ENCODE measurements at places on chromosomes 16 and 17.

DNA sequence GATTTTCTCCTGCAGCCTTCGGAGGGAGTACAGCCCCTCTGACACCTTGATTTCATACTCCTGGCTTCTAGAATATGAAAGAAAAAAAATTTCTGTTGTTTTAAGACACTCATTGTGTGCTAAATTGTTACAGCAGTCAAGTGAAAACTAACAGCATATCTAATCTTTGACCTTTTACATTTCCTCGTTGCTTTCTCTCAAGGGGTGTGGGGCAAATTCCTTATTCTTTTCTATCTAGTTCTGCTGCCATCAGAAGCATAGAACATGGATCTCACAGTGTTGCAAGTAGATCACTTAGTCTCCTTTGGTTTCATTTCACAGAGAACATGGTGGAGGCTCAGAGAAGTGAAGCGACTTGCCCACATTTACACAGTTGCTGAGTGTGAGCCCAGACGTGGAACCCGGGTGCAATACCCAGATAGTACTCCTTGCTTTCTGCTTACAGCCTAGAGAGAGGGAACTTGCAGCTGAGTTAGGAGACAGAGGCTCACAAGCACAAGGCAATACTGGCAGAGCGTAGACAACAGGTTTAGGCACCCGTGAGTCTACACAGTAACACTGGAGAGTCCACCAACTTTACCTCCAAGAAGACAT is 28.7 kb upstream of the MMD start:
- no peak for DNase-seq

DNA sequence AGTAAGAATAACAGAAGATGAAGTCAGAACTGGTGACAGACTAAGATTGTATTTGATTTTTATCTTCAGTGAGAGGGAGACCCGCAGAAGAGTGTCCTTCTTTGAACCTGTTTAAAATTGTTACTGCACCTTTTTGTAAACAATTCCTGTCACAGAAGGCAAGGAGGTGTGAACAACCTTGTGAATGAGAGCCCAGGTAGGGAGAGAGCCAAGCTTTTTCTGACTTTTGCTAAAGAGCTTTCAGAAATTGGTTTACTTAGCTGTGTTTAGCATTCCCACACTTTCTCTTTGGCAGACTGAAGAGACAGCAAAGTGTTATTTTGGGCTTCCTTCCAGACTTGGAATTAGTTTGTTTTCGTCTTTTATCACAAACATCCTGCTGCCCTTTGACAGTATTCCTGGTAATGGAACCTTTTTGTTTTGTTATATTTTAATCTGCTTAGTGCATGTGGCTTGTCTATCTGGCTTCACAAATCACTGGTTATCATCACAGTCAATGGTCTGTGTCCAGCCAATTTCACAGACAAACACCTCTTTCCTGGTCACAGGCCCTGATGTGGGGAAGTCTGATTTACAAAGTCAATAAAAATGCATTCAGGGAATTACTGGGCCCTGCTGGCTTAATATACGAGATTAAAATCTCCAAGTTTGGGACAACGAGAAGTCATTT is 85.7 kb upstream of the HS3ST2 start:
- no peak for DNase-seq

DNA sequence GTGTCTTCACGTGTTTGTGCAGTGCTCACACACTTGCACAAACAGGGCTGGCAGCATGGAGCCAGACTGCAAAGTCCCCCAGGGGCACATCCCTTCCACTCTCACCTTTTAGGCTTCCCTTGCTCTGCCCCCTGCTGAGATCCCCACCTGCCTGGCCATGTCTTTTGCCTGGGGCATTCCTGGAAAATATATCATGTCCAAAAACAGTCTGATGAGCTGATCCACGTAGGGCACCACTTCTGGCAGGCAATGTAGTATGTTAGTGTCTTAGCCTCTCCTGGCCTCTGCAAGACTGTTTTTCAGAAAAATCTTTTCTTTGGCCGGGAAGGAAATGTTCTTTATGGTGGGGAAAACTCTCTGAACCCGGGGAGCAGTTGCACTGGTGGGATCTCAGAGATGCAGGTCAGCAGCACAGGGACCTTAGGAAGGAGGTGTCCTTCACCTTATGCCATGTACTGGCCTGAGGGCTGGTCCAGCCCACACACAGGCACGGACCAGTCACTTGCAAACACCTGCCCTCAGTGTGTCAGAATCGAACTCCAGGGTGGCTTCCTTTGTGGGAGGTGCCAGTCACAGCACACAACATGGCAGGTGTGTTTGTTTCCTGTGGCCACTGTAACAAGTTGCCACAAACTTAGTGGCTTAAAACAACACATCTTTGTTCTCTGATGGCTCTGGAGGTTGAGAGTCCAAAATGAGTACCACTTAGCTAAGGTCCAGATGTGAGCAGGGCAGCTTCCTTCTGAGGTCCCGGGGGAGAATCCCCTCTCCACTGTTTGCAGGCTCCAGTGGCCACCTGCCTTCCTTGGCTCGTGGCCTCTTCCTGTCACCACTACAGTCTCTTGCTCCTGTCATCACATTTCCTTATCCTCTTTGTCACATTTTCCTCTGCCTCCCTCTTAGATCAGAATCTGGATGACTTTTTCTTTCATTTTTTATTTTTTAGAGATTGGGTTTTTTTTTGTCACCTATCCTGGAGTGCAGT is 46.6 kb downstream of the MPRIP start:
- DNase-seq = no peak

DNA sequence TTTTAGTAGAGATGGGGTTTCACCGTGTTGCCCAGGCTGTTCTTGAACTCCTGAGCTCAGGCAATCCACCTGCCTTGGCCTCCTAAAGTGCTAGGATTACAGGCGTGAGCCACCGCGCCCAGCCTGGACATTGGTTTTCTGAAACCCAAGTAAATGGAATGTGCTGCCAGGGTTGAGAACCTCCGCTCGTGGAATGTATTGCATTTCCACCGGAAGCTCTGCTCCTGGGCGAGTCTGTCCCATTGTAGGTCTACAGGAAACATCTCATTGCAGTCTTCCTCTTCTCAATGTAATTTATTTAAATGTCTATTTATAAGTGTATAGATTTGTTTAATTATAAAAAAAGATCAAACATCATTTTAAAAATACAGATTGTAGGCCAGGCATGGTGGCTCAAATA is 57.4 kb upstream of the HAPSTR1 start:
- no peak for DNase-seq

GRCh38 chr16:20336955-20337354 is 9.6 kb upstream of the GP2 start:
- no peak for DNase-seq

DNA sequence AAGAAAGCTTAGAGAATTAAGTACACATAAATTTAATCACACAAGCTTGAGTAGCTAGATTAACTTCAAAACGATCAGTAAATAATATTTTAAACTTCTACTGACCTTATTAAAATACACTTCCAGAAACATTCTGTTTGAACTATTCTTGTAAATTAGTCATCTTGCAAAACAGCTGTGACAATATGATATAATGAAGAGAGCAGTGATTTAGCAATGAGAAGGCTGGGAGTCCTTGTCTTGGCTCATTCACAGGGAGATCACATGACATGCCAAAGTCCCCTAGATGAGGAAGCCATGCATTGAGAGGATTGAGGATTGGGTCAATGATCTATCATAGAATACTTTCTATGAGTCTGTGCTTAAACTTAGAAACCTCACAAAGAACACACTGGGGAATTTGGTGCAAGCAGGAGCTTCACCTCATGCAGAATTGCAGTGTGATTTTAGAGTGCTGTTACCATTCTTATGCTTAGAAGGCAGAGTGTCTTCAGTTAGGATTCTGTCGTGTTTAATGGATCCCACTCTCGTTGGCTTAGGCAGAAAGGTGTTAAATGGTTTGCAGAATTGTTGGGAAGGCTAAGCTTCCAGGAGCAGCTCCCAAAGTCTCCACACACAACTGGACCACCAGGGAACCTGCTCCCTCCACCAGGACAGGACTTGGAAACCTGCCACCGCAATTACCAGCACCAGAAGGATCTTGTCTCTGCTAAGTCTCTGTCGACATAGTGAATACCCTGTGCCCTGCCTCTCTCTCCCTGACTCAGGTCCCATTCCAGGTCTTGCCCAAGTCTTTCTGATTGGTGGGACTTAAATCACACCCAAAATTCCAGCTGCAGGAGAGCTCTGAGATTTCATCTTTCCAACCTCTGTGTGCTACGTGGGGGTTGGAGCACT is 87.1 kb downstream of the USP22 start:
- no peak for DNase-seq

- peak; percentile 62 for DNase-seq
Measured at GRCh38 chr16:10876799-10877341, at the start of gene CIITA. TSS of gene CIITA (plus strand) at chr16:10877202. CDS start at chr16:10877331, 129 bp downstream.

GRCh38 chr17:81039854-81040758 is 5.2 kb downstream of the BAIAP2 start:
- DNase-seq = no peak

DNA sequence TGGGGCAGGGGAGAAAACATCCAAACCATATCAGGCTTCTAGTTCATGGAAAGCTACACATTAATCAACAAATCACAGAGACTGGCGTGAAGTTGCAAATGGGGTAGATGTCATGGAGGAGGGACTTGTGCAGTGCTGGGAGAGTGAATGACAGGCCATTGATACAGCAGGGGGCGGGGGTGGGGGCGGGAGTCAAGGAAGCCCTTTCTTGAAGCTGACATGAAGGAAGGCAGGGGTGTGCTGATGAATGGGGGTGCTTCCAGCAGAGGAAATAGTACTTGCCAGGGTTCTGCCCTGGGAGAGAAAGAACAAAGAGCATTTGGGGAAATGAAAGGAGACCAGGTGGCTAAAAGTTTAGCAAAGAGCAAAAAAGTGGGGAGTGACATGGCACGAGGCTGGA is 269.9 kb downstream of the SHISA9 start:
- no peak for DNase-seq

DNA sequence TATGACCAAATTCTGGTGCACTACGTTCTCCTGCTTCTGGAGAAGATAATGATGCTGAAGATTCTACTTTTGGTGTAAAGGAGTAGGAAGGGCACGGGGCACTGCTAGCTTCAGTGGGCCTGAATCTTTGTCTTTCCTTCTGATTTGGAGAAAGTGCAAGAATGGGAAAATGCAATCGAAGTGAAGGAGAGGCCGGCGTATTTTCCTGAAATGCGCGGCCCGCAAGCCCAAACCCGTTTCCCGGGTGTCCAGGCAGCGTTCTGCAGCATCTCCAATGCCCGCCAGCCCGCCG is 372 bp upstream of the NDE1 start:
- DNase-seq = no peak

GRCh38 chr16:79261481-79261940 is 339.0 kb downstream of the MAF start:
- DNase-seq = no peak

DNA sequence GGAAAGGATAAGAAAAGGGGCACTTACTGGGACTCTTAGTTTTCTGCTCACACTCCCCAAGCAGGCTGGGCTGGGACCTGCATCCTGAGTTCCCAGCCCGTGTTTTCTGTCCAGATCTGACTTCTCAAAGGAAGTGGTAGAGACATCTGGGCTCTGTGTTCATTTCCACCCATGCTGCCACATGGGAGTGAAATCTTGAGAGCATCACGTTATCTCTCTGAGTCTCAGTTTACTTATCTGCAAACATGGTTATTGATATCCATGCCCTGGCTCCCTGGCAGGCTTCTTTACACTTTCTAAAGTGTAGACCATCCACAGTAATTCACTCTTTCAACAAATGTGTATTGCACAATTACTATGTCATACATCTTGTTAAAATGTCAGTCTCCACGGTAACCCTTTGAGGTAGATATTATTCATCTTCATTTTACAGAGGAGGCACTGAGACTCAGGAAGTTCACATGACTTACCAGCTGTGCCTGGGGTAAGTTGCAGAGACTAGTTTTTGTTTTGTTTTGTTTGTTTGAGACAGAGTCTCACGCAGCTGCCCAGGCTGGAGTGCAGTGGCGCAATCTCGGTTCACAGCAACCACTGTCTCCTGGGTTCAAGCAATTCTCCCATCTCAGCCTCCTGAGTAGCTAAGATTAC is 3.4 kb downstream of the ZNF688 start:
- no peak for DNase-seq

GRCh38 chr17:77371117-77371887 is 230.5 kb downstream of the SEC14L1 start:
- DNase-seq = no peak

- DNase-seq = no peak
Measured at GRCh38 chr17:19464031-19465026, 53.3 kb downstream of the RNF112 start.

GRCh38 chr17:40352237-40352778 is 12.2 kb downstream of the GJD3 start:
- DNase-seq = no peak

- DNase-seq = no peak
Measured at GRCh38 chr17:77755410-77755963, 203.0 kb upstream of the TNRC6C start.

- DNase-seq = no peak
Measured at GRCh38 chr16:88764913-88765349, 20.1 kb downstream of the PIEZO1 start.

GRCh38 chr16:47036201-47036600 is 62.7 kb upstream of the DNAJA2 start:
- no peak for DNase-seq

- DNase-seq = no peak
Measured at GRCh38 chr16:87424266-87424665, 32.1 kb downstream of the MAP1LC3B start.

DNA sequence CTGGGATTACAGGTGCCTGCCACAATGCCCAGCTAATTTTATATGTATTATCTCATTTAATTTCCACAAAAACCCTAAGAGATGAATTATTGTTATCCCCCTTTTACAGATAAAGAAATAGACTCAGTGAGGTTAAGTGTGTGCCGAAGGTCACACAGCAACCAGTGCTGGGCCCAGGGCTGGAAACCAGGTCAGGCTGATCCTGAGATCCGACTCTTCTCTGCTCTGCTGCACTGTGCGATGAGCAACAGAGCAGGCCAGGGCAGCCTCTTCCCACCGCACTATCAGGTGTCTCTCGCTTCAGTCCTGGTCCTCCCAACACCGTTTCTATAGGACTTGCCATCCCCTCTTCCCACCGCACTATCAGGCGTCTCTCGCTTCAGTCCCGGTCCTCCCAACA is 24.8 kb downstream of the GINS3 start:
- no peak for DNase-seq

DNA sequence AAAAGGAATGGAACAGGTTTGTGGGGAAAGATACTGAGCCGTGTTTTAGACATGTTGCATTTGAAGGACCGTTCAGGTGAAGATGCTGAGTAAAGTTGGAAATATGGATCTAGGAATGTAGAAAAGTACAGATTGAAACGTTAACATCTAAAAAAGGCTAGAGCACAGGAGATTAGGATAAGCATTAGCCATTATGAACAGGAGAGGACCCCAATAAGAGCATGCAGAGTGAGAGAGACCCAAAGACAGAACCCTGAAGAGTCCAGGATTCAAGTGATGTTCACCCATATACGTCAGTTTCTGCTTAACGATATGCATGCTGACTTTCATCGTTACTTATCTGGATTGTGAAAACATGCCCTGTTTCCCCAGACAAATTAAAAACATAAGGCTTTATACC is 140.5 kb downstream of the STX8 start:
- DNase-seq = no peak

GRCh38 chr16:89386306-89387185 is 103.8 kb downstream of the ANKRD11 start:
- DNase-seq = no peak

Data from activated B cell treated with CpG ODN at 0.5 μM for 24 hours (primary cell).